ENCODE measurements at places on chromosomes 7 and 10.
A peak's percentile ranks its signal among the peaks of the same experiment; 100 is the strongest.

DNA sequence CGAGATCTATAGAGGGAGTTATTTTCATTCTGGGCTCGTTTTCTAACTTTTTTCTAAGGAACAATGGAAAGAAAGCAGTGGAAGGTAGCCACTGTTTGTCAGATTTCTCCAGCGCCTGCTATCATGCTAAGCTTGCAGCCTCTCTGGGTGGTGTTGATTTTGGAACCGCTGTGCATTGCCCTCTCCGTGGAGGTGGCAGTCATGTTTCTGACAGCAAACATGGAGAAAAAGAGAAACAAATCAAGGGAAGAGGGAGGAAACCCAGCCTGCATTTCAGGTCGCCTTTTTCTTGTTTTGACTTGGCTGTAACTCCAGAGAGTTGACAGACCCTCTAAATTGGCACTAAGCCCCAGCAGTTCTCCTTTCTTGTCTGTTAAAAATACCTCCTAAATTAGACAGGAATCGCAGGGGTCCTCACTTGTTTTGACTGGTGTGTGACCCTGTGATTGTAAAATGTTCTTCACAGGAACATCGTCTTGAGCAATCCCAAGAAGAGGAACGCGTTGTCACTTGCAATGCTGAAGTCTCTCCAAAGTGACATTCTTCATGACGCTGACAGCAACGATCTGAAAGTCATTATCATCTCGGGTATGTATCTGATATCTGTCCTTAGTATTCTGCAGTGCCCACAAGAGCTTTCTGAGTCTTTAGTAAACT lies 4.8 kb downstream of the ECHDC3 start:
- DNase-seq, result no peak

DNA sequence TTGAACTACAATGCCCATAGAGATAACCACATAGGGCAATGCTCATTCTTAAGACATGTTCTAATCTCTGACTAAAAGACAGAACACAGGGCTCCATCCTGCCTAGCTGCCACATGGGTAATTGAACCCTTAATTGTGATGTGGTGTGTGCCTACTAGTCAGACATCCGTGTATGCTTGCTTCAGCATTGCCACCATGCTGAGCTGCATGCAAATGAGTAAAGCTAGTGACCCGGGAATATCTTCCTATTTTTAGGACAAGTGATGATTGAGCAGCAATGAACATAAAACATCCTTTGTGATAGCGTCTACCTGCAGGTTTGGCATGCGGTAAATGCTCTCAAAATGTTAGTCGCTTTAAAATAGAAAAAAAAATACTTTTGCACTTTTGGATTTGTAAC lies 115.8 kb downstream of the MAGI2 start:
- no peak for DNase-seq

DNA sequence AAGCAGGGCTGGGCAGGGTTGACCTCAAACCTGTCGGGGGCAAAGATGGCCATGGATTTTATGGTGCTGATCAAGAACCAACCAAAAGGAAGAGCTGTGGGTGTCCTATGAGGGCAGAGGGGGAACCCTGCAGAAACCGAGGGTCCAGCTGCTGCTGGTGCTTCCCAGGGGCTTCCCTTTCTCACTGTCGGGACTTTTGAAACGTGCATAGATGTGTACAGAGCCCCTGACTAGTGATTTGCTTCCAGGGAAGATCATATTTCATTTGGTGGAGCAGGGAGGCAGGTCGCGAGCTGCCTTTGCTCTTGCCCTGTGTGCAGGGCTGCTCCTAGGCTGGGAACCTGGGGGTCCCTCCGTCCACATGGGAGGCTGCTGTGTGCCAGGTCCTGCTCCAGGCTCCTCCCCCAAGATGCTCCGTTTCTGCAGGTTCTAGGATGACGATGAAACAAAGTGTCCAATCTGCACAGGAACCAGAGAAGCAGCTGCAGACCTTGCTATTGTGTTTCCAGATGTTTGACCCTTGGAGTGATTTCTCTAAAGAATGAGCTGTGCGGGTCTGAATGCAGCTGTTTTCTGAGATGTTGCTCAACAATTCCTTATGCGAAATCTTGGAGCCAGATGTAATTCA lies 9.4 kb upstream of the INPP5A start:
- no peak for DNase-seq

GRCh38 chr10:13734151-13734550 lies 147.4 kb downstream of the PRPF18 start:
- DNase-seq, result no peak

DNA sequence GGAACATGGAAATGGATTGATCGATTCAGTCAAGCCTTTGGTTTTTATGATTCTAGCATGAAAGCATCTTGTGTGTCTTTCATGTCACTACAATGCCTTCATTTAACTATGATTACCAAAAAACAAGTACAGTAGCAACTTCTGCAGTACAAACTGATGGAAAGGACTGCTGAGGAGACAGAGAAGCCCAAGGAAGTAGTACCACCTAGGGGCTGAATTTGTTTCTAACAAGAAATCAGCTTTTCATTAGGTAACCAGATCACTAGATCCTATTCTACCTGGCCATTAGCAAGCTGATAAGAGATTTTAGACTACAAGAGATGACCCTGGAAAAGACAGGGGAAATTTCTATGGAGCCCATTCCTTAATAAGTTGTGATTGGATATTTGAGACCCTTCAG lies 3.2 kb upstream of the IFIT1 start:
- peak; percentile 7 for DNase-seq

- DNase-seq, result no peak
Observed at GRCh38 chr10:32929634-32930033, 28.4 kb downstream of the ITGB1 start.

Data from NCI-H226 (cell line).